ENCODE measurements at places on chromosomes 11 and 22. TPM values are rescaled to one million over a fixed set of nuclear protein-coding genes. Genes with fewer than 3 reads are reported as not detected.

Gene SDHAF2
- 53.0 TPM for total RNA-seq

Gene CALCA
- total RNA-seq = not detected

Gene SCGB1D2
- total RNA-seq = not detected

Gene CNGA4
- 0.16 TPM for total RNA-seq

Gene SNX32
- total RNA-seq = 1.6 TPM

Gene ZP1
- total RNA-seq = 0.66 TPM

Gene TSSK2
- not detected for total RNA-seq

Gene ACRV1
- not detected for total RNA-seq

Gene BID
- total RNA-seq = 30.4 TPM

Gene GPR83
- total RNA-seq = 0.11 TPM

Gene WNT11
- total RNA-seq = not detected

Gene BLID
- not detected for total RNA-seq

Gene HIRA
- 43.9 TPM for total RNA-seq

Gene PATE2
- not detected for total RNA-seq

Gene TPBGL
- 0.18 TPM for total RNA-seq

Gene PNPLA5
- not detected for total RNA-seq

Gene CYTH4
- total RNA-seq = 91.2 TPM

Gene TMEM86A
- 1.1 TPM for total RNA-seq

Gene CYB5R2
- total RNA-seq = 1.7 TPM

Gene KIRREL3
- total RNA-seq = not detected

Gene PLAAT3
- 3.3 TPM for total RNA-seq

Gene MUC6
- not detected for total RNA-seq

Gene C11orf86
- total RNA-seq = not detected

Gene DEFB131B
- total RNA-seq = not detected

Gene FBLN1
- total RNA-seq = not detected

Gene HDHD5
- 38.5 TPM for total RNA-seq

Gene GAL
- not detected for total RNA-seq

Gene SMIM35
- 3.9 TPM for total RNA-seq

Gene KCNJ4
- not detected for total RNA-seq

Gene MTFP1
- 51.2 TPM for total RNA-seq

Gene TYR
- total RNA-seq = not detected

Gene CREB3L1
- 0.09 TPM for total RNA-seq

Gene OR10D3
- not detected for total RNA-seq

Gene LMNTD2
- 1.6 TPM for total RNA-seq
